ENCODE measurements at places on chromosomes 4 and X.

DNA sequence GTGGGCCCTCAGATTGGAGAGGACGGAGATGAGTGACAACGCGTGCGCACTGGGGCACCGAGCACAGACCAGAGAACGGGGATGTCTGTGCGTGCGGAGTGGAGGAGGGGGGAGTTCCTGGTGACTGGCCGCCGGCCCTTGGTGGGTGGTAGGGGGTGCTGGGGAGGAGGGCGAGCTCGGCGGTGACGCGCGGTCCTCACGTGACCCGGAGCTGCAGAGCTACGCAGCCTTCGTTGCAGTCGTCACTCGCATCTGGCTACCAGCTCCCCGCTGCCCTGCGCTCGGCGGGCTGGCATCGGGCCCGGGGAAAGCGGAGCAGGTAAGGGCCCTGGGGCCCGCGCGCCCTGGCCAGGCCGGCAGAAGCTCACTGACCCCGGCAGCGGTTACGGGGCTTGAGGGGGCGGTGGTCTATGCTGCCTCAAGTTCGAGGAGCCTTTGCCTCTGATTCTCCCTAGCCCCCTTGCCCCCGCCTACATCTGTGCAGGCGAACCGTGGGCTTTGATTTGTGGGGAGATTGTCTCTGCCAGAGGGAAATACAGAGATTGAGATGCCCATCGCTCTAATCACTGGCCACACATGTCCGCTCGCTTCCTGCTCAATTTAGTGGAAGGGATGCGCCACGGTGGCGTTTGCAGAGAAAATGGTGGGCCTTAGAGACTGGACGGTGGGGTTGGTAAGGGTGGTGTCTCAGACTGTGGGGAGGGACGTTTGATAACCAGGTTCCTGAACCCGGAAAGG is at the start of gene ARMCX4:
TSS of gene ARMCX4 (plus strand) at position 245 of the 738 bp plus-strand sequence. CDS start 3,134 bp downstream, outside the sequence.
- no peak for DNase-seq

DNA sequence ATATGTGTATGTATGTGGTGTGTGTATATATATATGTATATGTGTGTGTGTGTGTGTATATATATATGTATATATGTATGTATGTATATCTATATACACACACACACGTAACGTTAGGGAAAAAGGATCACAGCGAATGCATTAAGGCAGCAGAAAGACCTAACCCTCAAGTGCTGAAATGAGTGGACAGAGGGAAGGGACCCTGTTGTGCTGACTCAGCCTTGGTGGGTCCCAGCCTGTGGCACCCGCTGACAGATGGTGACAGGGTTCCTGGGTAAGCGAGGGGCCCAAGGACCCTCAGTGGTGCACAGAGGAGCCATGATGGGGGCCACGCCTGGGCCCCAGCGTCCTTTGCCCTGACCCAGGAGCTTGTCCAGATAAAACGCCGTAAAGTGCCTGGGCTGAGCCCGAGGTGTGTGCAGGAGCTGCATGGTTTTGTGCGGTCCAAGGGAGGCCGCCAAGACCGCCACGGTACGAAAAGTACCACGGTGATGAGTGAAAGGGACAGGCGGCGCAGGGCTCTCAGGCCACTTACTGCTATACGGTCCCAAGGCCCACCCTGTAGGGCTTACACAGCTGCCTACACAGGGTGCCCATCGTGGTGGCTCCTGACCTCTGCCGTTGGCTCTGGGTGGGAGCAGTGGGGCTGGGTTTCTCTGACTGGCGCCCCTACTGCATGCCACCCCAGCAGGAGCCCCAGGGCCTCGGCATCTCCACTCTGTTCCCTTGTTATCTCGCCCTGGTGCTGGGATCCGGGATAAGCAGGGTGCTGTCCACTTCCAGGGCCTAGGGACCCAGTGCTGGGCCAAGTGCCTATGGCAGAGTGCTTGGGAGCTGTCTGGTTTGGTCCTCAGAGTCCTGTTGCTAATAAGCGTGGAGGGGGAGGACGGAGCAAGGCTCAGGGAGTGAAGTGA is 10.0 kb downstream of the SH3BP2 start:
- no peak for DNase-seq

DNA sequence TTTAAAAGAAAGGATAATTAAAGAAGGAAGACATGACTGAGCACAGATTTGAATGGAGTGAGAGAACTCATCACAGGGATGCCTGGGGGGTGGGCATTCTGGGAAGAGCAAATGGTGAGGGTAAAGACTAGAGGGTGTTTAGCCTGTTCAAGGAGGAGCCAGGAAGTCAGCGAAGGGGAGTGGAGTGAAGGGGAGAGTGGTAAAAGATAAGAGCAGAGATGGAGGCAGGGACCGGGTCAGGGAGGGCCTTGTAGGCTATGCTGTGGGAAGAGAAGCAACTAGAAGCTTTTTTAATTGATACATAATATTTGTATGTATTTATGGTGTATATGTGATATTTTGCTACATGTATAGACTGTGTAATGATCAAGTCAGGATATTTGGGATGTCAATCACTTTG is 2.2 kb upstream of the VGLL1 start:
- no peak for DNase-seq

- DNase-seq: no peak
Observed at GRCh38 chr4:140931911-140932310, 175.7 kb upstream of the TBC1D9 start.

DNA sequence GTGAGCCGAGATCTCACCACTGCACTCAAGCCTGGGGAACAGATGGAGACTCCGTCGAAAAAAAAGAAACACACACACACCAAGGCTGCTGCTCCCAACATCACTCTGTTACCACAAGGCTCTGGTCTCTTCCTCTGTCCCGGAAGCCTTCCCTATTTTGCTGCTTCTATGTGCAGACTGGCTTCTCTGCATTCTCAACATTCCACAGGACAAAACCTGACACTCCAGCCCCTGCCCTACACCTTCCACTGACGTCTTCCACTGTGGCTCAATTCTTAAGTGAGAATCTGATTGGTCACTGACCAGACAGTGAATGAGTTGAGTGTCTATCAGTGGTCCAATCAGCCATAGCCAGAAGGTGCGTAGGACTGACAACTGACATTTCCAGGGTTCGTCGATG is 5.9 kb downstream of the ODAPH start:
- no peak for DNase-seq

Measured in activated naive CD4-positive, alpha-beta T cell treated with anti-CD3 and anti-CD28 coated beads, Interleukin-2, amount 50 U/mL, for 72 hours (primary cell).